ENCODE measurements at places on chromosomes 2 and 18.

DNA sequence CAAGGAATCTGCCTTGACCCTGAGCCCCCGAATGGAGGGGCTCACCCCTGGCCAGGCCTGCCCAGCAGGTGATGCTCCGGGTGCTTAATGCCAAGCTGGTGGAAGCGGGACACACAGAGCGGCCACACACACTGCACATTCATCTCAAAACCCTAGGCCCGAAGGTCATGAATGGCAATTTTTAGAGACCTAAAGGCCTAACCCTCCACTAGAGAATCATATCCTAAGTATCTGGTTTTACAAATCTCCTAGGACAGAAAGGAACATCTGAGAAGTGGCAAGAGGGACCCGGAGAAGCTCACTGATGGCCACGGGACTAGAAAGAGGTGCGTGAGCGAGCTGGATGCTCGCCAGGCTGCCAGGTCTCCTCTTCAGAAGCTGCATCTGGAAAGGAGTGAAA lies 38.3 kb downstream of the ST3GAL5 start:
- DNase-seq = no peak

DNA sequence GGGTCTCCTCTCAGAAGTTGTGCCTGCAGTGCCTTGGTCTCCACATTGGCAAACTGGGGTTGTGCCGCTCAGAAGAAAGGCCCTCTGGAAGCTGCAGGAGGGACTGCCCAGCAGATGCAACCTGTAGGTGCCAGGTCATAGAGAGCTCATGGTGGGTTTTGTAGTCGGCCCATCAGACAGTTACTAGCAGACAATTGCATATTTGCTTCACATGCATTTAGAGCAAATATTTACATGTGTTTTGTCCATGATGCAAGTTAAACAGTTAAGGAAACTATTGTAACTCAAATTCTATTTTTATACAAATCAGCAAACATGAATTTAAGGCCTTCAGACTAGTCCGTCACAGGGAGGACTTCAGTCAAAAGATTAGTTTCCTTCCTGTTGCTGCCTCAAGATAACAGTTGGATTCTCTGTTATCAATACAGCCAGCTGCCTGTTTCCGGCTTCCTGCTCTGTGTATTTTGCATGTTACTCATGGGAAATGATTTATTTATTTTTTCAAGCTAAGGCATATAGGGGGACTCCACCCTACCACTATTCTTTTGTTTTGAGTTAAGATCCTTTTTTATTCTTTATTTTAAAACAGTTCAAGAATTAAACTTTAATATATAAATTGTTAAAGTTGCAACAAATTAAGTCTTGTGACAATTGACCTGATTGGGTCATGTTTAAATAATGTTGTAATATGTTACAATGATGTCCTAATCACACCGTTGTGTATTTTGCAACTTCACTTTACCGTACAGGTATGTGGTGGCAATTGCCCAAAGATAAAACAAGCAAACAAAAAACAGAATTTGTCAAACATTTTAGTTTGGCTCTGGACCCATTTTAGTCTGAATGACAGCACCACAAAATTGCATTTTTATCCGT lies 133.5 kb downstream of the SPTBN1 start:
- DNase-seq = no peak

DNA sequence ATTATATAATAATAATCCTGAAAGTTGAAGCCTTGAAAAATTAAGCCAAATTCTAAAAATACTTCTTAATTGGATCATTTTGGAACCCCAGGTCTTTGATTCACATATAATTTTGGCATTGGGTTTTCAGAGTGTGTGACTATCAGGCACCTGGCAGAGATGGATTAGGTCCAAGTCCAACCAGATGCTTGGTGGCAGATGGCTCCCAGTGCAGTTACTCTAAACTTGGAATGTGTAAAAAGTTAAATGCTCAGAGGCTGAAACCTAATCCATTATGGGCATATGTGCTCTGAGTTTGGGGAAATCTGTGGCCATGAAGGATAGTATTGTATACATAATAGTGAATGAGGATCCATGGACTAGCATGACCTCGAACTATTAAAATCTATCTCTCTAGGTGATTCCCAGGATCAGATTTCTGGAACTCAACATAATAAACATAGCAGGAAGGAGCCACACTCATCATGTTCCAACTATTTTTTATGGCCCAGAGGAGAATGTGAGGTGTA lies 333.0 kb downstream of the RPRM start:
- DNase-seq = no peak

DNA sequence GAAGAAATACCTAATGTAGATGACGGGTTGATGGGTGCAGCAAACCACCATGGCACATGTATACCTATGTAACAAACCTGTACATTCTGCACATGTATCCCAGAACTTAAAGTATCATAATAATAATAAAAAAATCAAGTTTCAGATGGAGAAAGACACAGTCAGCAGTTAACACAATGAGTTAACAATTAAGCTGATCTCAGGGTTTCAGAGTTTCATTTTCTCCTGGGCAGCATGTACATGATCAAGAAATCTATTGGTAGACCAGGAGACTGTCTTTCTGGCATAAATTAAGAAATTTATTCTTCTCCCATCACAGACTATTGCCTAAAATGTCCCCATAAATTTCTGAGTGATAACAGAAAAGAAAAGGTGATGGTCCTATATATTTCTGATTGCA lies 155.3 kb downstream of the RAD51AP2 start:
- no peak for DNase-seq

- no peak for DNase-seq
Measured at GRCh38 chr18:39448942-39449341, 1883.3 kb upstream of the CELF4 start.

GRCh38 chr2:57759131-57759530 lies 287.5 kb upstream of the VRK2 start:
- DNase-seq = no peak

DNA sequence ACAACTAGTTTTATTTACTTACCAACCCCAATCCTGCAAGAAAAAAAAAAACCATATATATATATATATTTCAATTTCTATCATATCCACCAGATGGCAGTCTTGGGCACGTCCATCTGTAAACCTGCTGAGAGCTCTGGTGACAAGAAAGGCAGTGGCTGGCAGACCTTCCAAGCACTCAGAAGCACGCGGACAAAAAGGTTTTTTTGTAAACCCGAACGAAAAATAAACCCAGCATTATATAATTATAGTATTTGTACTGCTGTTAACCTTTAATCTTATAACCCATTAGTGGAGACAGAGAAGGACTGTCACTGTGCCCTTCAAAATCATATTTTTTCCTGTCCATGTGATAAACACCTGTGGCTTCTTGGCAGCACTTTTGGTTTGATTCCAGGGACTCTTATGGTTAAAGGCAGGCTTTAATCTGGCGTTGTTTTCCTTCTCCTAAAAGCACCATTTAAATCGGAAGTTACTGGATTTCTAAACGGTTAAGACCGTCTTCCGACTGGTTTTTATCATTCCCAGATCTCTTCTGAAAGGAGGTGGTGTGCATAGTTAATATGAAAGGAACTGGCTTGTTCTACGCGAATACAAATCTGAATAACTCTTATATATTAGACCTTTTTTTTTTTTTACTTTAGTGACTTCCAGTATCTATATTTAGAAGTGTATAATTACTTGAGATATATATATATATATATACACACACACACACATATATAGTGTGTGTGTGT lies 31.0 kb upstream of the SLC3A1 start:
- peak; percentile 38 for DNase-seq

- DNase-seq = no peak
Measured at GRCh38 chr2:20723543-20723942, 56.6 kb downstream of the GDF7 start.

- DNase-seq = no peak
Measured at GRCh38 chr2:174974131-174974530, 31.1 kb downstream of the CHN1 start.

- DNase-seq = no peak
Measured at GRCh38 chr2:75047992-75048625, 89.7 kb downstream of the POLE4 start.

DNA sequence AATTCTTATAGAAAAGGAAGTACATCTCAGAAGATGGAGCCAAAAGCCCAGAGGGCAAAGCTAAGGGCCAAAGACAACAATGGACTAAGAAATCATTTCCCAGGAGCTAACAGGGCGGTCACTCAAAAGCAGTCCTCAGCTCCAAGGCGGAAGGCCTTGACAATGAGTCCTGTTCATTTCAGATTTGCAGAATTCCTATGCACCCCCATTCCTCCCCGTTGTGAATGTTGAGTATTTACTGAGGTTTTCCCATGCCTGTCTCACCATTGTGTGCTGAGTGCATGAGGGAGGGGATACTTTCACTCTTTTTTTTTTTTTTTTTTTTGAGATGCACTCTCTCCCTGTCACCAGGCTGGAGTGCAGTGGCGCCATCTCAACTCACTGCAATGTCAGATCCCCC lies 18.8 kb upstream of the DTNB start:
- no peak for DNase-seq

DNA sequence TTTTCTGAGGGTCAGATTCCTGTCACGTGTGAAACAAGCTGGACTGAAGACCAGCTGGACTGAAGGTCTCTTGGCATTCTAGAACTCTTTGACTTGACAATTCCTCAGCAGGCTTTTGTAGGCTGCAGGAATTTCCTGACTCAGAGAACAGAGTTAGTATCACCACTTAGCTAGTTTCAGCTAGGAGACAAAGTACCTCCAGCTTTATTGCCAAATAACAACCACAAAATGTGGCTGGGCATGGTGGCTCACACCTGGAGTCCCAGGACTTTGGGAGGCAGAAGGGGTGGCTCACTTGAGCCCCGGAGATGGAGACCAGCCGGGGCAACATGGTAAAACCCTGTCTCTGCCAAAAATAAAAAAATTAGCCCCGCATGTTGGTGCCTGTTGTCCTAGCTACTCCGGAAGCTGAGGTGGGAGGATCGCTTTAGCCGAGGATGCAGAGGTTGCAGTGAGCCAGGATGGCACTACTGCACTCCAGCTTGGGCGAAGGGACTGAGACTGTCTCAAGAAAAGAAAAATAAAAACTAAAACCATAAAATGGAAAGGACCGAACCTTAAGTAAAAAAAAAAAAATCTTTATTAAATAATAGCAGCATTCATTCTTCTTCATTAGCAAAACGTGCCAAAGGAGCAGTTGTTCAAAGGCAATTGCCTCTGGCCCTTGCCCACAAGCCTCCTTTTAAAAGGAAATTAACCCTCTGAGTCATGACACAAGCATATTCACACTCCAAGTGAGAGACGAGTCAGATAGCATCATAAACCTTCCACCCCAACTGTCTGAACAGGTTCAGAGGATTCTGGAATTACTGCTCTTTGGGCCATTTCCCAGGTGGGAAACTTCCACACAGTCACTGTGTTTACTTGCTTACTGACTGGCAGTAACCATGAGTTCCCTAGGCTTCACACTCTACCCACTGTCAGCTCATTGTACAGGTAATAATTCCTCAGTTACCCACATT lies 88.9 kb downstream of the MYL12B start:
- no peak for DNase-seq

GRCh38 chr2:19706332-19706731 lies 195.5 kb downstream of the TTC32 start:
- DNase-seq = no peak

- DNase-seq = no peak
Measured at GRCh38 chr2:221929259-221929658, 357.2 kb upstream of the EPHA4 start.

Measured in activated T-cell treated with anti-CD3 and anti-CD28 coated beads, Interleukin-2, amount 50 U/mL, for 48 hours (primary cell).